ENCODE measurements at places on chromosomes 7 and 10.

DNA sequence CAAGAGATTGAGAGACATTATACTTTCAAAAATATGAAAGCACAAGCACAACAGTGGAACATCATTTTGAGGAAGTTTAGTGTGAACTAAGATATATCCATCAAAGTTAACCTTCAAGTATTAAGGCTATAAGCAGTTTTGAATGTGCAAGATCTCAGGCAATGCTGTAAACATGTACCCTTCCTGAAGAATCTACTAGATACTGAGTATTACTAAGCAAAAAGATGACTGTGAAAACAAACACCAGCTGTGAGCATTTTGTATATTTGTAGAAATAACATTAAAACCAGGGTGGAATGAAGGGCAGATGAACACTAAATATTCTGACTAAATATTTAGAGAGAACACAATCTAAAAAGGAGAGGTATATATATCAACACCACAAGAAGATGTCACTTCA is 41.3 kb upstream of the ADRA2A start:
- no peak for DNase-seq

GRCh38 chr7:107628461-107629064 is 32.1 kb upstream of the SLC26A4 start:
- no peak for DNase-seq

DNA sequence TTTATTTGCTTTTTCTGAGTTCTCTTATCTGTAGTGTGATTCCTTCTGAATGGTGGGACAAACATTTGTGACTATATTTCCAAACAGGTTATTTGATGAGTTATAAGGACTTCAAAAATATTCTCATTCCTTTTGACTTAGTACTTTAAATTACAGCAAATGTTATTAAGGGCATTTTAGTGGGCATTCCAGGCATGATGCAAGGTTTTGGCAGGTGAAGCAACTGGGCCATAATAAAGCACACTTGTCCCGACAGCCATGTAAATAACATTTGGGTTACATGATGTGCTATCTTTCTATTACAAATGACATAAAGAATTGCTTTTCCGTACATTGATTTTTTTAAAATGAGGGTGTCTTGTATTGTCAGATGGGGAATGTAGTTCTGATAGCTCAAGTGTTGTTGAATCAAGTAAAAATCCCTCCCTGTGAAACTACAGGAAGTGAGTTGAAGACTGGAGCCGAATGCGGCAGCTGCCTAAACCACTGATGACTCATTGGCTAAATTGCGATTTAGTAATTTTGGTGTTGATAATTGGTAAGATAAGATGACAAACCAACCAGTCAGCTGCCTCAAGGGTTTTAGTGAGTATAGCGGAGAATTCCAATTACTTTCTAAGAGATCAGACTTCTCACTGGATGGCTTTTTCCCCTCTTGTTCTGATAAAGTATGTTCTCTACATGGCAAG is 231.3 kb upstream of the NPY start:
- DNase-seq: no peak

DNA sequence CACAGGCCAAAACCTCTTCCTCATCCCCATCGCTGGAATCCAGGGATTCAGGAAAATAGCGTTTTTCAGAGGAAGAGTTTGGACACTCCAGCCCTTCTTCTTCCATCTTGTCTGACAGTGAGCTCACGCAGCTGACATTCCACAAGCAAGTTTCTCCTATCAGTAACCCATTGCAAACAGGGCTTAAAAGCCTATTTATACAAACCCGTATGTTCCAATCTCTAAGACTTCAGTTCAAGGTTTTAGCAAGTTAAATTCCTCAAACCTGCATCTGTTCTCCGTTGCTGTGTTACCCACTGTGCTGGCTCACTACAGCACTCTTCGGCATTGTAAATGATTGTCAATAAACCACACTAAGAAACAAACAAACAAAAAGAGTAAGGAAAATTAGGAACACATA is 373 bp downstream of the DHX32 start:
- DNase-seq: peak; percentile 38

GRCh38 chr7:112206991-112207592 is 597 bp downstream of the ZNF277 start:
- peak; percentile 57 for DNase-seq

GRCh38 chr10:1928606-1929005 is 191.3 kb upstream of the ADARB2 start:
- DNase-seq: no peak

DNA sequence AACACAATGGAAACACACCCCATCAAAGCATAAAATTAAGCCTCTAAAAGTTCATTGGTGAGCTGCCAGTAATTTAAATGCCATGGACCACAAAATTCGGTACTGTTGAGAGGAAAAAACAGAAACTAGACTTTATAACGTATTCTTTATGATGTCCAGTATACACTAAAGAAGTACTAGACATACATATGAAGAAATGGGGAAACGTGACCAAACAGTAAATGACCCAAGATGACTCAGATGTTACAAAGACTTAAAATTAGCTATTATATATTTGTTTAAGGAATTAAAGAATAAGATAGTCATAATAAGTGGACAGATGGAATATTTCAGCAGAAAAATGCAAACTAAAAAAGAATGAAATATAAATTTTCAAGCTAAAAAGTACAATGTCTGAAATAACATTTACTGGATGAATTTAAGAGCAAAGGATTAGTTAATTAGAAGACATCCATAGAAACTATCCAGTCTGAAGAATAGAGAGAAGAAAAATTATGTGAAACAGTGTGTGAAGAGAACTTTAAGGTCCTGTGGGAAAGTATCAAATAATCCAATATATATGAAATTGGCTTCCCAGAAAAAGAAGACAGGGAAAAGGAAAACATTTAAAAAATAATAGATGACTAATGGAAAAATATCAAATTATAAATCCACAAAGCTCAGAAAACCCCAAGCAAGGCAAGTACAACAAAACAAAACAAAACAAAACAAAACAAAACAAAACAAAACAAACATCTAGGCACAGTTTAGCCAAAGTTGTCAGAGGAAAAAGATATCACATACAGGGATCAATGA is 69.4 kb downstream of the SAMD9 start:
- DNase-seq: no peak
